ENCODE measurements at places on chromosomes 7 and 10.
A peak's percentile ranks its signal among the peaks of the same experiment; 100 is the strongest.

GRCh38 chr7:12322284-12322902 lies 81.3 kb downstream of the VWDE start:
- H3K27me3 ChIP-seq, result no peaks in the 10 kb centered on the region
- H3K27ac ChIP-seq, result no peak overlapping the region
- H3K36me3 ChIP-seq, result no peaks in the 10 kb centered on the region
- H3K4me1 ChIP-seq, result no peaks in the 10 kb centered on the region

DNA sequence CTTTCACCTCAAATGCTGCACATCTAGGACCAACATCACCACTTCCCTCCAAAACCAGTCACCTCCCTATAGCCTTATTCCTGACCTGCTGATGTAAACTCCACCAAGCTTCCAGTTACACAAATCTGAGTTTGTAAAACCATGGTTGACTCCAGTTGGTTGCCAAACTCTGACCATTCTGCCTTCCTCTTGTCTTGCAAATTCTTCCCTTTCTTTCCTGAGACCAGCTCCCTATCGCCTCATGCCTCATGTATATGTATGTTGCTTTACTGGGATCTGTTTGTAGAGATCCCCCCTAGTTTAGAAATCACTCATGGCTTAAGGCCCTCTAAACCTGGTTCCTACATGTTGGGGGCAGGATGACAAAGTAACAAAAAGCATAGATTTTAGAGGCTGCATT lies 31.3 kb downstream of the PAX2 start:
- H3K27me3 ChIP-seq, result peaks cover 8% of the 10 kb centered on the region
- H3K4me1 ChIP-seq, result no peaks in the 10 kb centered on the region
- no peak overlapping the region for H3K4me3 ChIP-seq
- H3K27ac ChIP-seq, result no peak overlapping the region
- DNase-seq, result no peak
- no peaks in the 10 kb centered on the region for H3K36me3 ChIP-seq

GRCh38 chr10:11295492-11295891 lies 277.8 kb downstream of the CELF2 start:
- no peak overlapping the region for H3K4me3 ChIP-seq
- no peaks in the 10 kb centered on the region for H3K27me3 ChIP-seq
- H3K4me1 ChIP-seq, result no peaks in the 10 kb centered on the region
- DNase-seq, result no peak
- no peak overlapping the region for H3K27ac ChIP-seq
- H3K36me3 ChIP-seq, result peaks cover 73% of the 10 kb centered on the region

- no peaks in the 10 kb centered on the region for H3K4me1 ChIP-seq
- H3K27me3 ChIP-seq, result no peaks in the 10 kb centered on the region
- no peaks in the 10 kb centered on the region for H3K36me3 ChIP-seq
- no peak overlapping the region for H3K4me3 ChIP-seq
- no peak overlapping the region for H3K27ac ChIP-seq
Measured at GRCh38 chr7:102859084-102859798, 53.6 kb upstream of the LRRC17 start.

GRCh38 chr10:23343591-23344240 lies 881 bp downstream of the C10orf67 start:
- H3K4me3 ChIP-seq, result peak overlapping the region; percentile 56
- peaks cover 49% of the 10 kb centered on the region for H3K4me1 ChIP-seq
- peak; percentile 35 for DNase-seq
- no peaks in the 10 kb centered on the region for H3K36me3 ChIP-seq
- H3K27ac ChIP-seq, result no peak overlapping the region

DNA sequence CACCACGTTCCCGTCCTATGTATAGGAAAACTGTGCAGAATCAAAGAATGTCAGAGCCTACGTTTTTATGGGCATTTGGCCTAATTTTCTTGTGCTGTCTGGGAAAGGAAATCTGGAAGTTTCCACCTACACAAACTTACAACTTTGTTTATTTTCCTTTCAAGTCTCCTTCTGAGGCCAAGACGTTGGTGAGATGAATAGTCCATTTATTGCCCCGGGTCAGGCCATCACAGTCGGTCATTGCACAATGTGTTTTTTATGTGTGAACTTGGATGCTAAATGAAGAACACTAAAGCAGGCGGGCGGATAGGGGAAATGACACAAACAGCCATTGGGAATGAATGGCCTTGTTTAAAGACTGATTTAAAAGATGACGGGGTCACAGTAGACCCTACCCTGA lies 38.6 kb downstream of the TRIL start:
- DNase-seq, result no peak
- H3K4me3 ChIP-seq, result no peak overlapping the region
- no peaks in the 10 kb centered on the region for H3K27me3 ChIP-seq
- peaks cover 11% of the 10 kb centered on the region for H3K4me1 ChIP-seq
- H3K27ac ChIP-seq, result no peak overlapping the region

GRCh38 chr7:151068069-151068773 lies 8.8 kb downstream of the SLC4A2 start:
- no peak overlapping the region for H3K4me3 ChIP-seq
- no peaks in the 10 kb centered on the region for H3K27me3 ChIP-seq
- no peaks in the 10 kb centered on the region for H3K4me1 ChIP-seq
- DNase-seq, result no peak
- H3K27ac ChIP-seq, result no peak overlapping the region

GRCh38 chr10:48309711-48310226 lies 3.3 kb downstream of the MAPK8 start:
- no peaks in the 10 kb centered on the region for H3K36me3 ChIP-seq
- H3K4me3 ChIP-seq, result no peak overlapping the region
- H3K4me1 ChIP-seq, result peaks cover 31% of the 10 kb centered on the region

DNA sequence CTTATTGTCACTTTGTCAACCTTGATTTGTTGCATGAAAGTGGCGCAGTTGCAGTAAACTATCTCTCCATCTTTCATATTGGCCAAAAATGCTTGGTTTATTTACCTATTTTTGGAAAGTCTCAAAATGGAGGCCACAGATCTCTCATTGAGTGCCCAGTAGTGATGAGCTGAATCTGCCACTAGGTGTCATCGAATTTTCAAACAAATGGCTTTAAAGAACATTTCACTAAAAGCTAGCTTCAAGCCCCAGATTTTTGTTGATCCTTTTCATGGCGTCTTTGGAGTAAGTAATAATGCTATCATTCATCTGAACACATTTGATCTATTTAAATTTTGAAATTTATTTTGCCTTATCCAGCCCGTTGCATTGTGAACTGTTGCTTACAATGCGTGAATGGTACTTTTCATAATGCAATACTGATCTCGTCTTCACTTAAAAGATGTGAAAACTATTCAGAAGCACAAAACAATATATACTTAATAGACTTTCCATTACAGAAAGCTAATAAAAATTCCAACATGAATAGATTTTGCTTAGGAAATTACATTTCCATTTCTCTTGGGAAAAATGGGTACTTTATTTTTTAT lies 236.2 kb downstream of the DNAJB9 start:
- no peaks in the 10 kb centered on the region for H3K4me1 ChIP-seq
- no peaks in the 10 kb centered on the region for H3K36me3 ChIP-seq
- H3K27ac ChIP-seq, result no peak overlapping the region
- H3K27me3 ChIP-seq, result no peaks in the 10 kb centered on the region
- no peak overlapping the region for H3K4me3 ChIP-seq

DNA sequence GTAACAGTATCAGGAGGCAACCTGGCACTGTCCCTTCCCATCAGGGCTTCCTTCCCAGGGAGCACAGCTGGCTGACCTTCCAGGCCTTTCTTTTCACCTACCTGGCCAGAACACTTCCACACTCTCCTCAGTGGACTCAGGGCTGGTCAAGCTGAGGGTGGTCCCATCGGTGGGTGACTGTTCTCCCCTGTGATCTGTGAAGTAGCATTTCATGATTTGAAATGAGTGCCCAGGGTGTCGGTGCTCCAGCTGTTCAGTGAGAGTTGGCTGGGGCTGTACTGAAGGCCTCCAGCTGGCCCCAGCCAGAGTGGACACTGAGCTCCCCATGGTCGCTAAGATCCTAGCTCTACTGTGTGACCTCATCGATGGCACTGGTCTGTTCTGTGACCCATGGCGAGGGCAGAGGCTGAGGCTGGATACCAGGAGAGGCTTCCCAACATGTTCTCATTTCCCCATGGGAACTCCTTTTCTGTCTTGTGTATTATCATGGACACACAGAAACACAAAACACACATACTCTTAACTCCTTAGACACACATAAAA lies at the start of gene FAM170B:
Gene FAM170B (minus strand): TSS at position 316 of the 543 bp plus-strand sequence. CDS start 103 bp downstream, at position 213.
- H3K27ac ChIP-seq, result no peak within 1 kb of the TSS
- H3K27me3 ChIP-seq, result no peaks in the 10 kb centered on the region
- no peaks in the 10 kb centered on the region for H3K36me3 ChIP-seq
- no peak for DNase-seq

All from CD4-positive, alpha-beta memory T cell (primary cell).